ENCODE measurements at places on chromosomes 11 and 22. TPM values are rescaled to one million over a fixed set of nuclear protein-coding genes. Genes with fewer than 3 reads are reported as not detected.

The CHRM1 gene
- not detected for total RNA-seq

The CST6 gene
- 0.25 TPM for total RNA-seq

The FAM83F gene
- total RNA-seq = not detected

The APOC3 gene
- total RNA-seq = not detected

The MYO7A gene
- total RNA-seq = 0.69 TPM

The FAM180B gene
- not detected for total RNA-seq

The NECTIN1 gene
- 13.9 TPM for total RNA-seq

The OR51B2 gene
- total RNA-seq = not detected

The TMEM25 gene
- total RNA-seq = 9.9 TPM

The MUC6 gene
- not detected for total RNA-seq

The SCGB1C1 gene
- not detected for total RNA-seq

The WBP2NL gene
- total RNA-seq = 0.07 TPM

The DKK3 gene
- total RNA-seq = 154 TPM

The BEST1 gene
- not detected for total RNA-seq

The CHADL gene
- 3.1 TPM for total RNA-seq

The C11orf65 gene
- total RNA-seq = 0.67 TPM

The PIWIL4 gene
- 0.20 TPM for total RNA-seq

The TMEM191C gene
- total RNA-seq = not detected

The NAALADL1 gene
- total RNA-seq = 6.2 TPM

The SNX19 gene
- 41.3 TPM for total RNA-seq

The IPO7 gene
- total RNA-seq = 73.5 TPM

The TMEM132A gene
- 130 TPM for total RNA-seq

The NPAS4 gene
- total RNA-seq = not detected

The ZBTB16 gene
- 9.3 TPM for total RNA-seq

The OTOG gene
- not detected for total RNA-seq

The ANO1 gene
- 0.40 TPM for total RNA-seq

The YAP1 gene
- 10.3 TPM for total RNA-seq

The POLR3H gene
- 14.8 TPM for total RNA-seq

The KRTAP5-1 gene
- total RNA-seq = not detected

The OMP gene
- total RNA-seq = not detected

The OLFML1 gene
- not detected for total RNA-seq

The HPX gene
- total RNA-seq = 0.27 TPM

The EML3 gene
- total RNA-seq = 30.8 TPM

The DNAJB7 gene
- total RNA-seq = not detected

The PAMR1 gene
- 0.10 TPM for total RNA-seq

The GLYAT gene
- total RNA-seq = not detected

The HTR3A gene
- total RNA-seq = not detected

The APOBEC3H gene
- 0.20 TPM for total RNA-seq

The OR10D3 gene
- not detected for total RNA-seq

The MS4A12 gene
- total RNA-seq = not detected

The LAYN gene
- 19.8 TPM for total RNA-seq

The GLB1L3 gene
- not detected for total RNA-seq

The PRG3 gene
- not detected for total RNA-seq

The SCGB2A2 gene
- not detected for total RNA-seq

The DBX1 gene
- total RNA-seq = not detected

The RRAS2 gene
- 103 TPM for total RNA-seq

The LYVE1 gene
- total RNA-seq = 12.1 TPM
